ENCODE measurements at places on chromosomes 11 and 22. TPM values are rescaled to one million over a fixed set of nuclear protein-coding genes. Genes with fewer than 3 reads are reported as not detected.
A peak's percentile ranks its signal among the peaks of the same experiment; 100 is the strongest.

MS4A8 gene
- total RNA-seq: 61.4 TPM

SLC5A4 gene
- 0.81 TPM for total RNA-seq

GRCh38 chr22:37428649-37429586 is 1.6 kb upstream of the ELFN2 start:
- DNase-seq: peak; percentile 31

- DNase-seq: no peak
Measured at GRCh38 chr11:69484427-69485259, 3.2 kb downstream of the LINC01488 start.

- no peak for DNase-seq
Measured at GRCh38 chr22:43624144-43624998, 187.7 kb downstream of the EFCAB6 start.

DNA sequence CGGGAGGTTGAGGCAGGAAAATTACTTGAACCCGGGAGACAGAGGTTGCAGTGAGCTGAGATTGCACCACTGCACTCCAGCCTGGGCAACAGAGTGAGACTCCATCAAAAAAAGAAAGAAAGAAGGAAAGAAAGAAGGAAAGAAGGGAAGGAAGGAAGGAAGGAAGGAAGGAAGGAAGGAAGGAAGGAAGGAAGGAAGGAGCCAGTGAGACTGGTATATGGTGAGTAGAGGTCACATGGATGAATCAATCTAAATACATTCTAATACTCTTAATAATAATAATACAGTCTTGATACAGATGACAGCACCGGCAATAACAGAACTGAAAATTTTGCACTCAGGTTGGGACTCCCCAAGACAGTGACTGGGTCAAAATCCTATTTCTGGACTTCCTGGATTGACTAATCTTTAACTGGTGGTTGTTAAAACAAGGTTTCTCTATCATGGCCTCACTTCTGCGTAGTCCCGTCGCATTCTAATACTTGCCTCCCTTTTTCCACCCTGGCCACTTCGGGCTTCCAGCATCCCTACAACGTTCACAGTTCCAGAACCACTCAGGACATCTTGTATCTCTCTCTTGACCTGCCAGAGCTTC is 53.5 kb upstream of the EIF3M start:
- no peak for DNase-seq

GRCh38 chr11:64746486-64746885 is 2.5 kb upstream of the RASGRP2 start:
- DNase-seq: no peak

- no peak for DNase-seq
Measured at GRCh38 chr22:22045571-22046335, 63.2 kb upstream of the TOP3B start.

DNA sequence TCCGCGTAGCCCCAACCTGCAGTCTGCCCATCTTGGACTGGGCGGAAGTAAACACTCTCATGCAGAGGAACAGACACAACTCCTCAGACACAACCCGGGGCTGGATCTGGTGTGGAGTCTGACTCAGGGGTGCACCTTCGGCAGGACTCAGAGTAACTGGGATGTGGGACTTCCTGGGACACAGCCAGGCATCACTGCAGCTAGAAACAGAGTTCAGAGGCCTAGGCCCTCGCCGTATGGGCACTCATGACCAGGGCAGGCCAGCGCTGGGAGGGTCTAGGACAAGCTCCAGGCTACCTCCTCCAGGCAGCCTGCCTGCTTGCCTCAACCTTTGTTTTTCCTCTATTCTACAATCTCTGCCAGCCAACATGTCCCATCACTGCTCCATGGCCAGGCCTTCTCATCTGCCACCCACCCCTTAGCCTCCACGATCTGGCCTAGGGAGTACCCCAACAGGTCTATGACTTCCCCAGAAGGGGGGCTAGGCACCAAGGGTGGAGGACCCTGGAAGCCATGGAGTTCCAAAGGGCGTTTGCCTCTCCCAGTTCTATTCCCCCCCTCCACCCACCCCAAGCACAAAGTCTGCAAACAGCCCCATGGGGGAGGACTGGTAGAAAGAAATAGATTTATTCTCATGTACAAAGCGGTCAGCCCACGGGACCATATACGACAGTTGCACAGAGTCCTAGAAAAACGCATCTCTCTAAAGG is 98.5 kb downstream of the PDE2A start:
- DNase-seq: no peak

- no peak for DNase-seq
Measured at GRCh38 chr11:46697723-46698122, 2.7 kb downstream of the ARHGAP1 start.
